ENCODE measurements at places on chromosomes 7 and 10. TPM values are rescaled to one million over a fixed set of nuclear protein-coding genes. Genes with fewer than 3 reads are reported as not detected.

DNA sequence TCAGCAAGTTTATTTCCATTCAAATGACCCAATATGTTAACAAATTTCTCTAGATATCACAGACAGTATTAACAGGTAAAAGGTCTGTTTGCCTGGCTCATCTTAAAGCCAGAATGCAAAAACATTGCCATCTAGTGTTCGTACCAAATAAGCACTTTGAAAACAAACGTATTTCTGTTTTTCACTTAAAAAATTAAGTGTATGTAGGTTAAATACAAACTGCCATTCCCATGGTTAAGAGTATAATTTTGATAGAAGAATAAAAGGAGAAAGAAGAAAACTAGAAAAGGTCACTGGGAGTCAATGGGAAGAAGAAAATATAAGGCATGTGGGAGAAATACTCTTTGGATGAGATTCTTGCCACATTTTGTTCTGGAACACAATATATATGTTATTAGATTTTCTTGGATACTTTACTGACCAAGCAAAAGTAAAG lies 51.0 kb downstream of the ORC5 start:
- DNase-seq, result no peak

GRCh38 chr7:128931965-128932861 lies 5.5 kb upstream of the IRF5 start:
- no peak for DNase-seq

DNA sequence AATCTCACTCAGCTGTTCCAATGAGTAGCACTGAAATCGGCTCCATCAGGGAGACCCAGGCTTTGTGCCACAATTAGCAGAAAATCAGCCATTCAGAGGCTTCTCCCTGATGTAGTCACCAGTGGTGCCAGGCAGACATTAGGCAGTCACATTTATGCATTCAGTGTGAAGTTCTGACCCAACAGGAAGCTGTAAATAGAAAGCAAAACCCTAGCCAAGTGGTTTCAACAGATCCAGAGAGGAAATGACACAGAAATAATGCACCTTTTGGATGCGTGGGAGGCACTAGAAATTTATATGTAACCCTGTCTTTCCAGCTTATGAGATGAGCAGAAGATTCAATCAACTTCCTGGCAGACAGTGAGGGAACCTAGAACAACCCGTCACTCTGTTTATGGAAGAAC lies 186.4 kb downstream of the PDE1C start:
- no peak for DNase-seq

- no peak for DNase-seq
These were observed 25.0 kb downstream of the ZNF365 start for GRCh38 chr10:62399211-62399610.

- DNase-seq, result no peak
These were observed 84.5 kb downstream of the CUX1 start for GRCh38 chr7:101901661-101902491.

- peak; percentile 26 for DNase-seq
These were observed 14.7 kb upstream of the MICALL2 start for GRCh38 chr7:1473864-1474512.

GRCh38 chr7:33753881-33754525 lies 151.3 kb upstream of the BMPER start:
- no peak for DNase-seq

DNA sequence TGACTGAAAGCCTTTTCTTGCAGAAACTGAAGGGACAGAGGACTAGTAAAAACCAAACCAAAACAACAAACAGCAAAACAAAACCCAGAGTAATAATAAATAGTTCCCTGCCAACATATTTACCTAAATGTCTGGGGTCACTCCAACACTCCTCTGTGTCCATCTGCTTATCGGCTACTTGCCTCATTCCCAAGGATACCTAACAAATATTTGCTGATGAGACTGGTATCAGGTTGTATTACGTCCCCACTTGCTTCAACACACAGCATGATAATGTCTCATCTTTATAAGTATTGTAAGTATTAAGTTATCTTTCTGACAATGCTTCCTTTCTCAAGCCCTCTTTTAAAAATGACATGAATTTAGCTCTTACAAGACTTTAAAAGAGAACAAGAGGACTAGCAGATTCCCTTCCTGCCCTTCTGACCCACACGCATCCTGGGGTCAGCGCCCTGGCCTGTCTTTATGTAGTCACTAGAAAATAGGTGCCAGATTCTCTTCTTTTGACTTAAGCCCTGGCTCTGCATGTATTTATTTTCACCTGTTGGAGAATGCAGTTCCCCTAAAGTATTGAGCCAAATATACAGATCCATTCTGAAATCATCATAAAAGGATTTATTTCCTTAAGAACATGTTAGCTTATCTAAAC lies 110.2 kb downstream of the SEM1 start:
- no peak for DNase-seq

GRCh38 chr10:83252596-83252995 lies 886.7 kb upstream of the GHITM start:
- no peak for DNase-seq

GRCh38 chr10:22252224-22252800 lies 34.5 kb upstream of the EBLN1 start:
- DNase-seq, result no peak

DNA sequence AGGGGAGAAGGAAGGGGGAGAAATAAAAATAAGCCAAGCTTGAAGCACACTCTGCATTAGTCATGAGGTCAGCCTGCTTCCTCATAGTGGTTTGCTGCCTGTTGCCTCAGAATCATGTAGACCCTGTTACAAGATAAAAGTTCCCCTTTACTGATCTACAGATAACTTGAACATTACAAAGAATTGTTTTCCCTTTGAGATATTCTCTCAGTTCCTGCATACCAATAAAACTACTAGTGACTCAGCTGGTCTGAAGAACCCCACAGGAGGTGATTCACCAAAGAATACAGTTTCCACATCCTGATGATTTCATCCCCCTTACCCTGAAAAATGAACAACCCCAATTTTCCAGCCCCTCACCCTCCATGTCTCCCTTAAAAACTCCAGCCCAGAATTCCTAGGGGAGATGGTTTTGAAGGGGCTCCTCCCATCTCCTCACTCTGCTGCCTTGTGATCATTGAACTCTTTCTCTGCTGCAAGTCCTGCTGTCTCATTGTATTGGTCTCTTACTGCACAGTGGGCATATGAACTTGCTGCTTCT lies 31.5 kb upstream of the NRP1 start:
- no peak for DNase-seq

- DNase-seq, result no peak
These were observed 244.5 kb upstream of the ANKRD30A start for GRCh38 chr10:36880898-36881297.

DNA sequence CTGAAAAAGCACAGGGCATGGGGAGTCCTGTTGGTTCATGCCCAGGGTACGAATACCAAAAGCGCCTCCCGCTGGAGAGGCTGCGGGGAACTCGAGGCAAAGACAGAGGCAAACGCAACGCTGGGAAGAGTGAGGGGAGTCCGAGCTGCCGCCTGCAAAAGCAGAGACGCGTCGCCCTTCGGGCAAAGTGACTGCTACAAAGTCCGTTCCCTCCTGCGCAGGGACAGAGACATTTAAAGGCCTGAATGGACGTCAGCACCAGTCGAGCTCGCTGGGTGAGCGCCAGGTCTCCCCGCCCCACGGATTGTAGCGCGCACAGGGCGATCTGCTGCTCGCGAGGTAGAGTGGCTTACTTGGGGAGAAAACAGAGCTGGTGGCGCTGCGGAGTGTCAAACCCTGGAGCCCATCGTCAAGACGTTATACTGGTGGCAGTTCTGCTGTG lies 732.8 kb downstream of the ZWINT start:
- DNase-seq, result no peak

GRCh38 chr10:59606551-59606961 lies 103.1 kb downstream of the SLC16A9 start:
- no peak for DNase-seq

- DNase-seq, result no peak
These were observed 75.6 kb downstream of the SLC37A3 start for GRCh38 chr7:140322759-140323158.

- DNase-seq, result no peak
These were observed 44.9 kb downstream of the BAMBI start for GRCh38 chr10:28722065-28722803.

- DNase-seq, result no peak
These were observed 240.3 kb downstream of the GATA3 start for GRCh38 chr10:8294779-8295178.

- DNase-seq, result no peak
These were observed 452.3 kb upstream of the GALNT17 start for GRCh38 chr7:70679661-70680060.

GRCh38 chr10:51046654-51047053 lies 27.6 kb upstream of the PRKG1 start:
- no peak for DNase-seq

DNA sequence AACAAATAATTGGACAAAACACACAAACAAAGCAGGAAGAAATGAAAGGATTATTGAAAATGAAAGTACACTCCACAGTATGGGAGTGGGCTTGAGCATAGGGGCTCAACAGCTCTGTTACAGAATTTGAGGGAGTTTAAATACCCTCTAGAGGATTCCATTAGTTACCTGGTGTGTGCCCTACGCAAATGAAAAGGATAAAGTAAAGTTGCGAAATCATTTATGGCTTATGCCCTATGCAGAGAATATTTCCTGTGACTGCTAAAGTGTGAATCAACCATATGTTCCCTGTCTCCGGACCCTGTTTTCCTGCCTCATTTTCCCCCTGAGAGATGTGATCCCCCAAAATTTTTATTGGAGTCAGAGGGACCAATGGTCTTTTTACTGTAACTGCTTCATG lies 634.6 kb upstream of the CNTNAP2 start:
- DNase-seq, result no peak

C10orf67 gene
- total RNA-seq, result not detected

LIPJ gene
- 0.19 TPM for total RNA-seq

GATAD1 gene
- 13.7 TPM for total RNA-seq

POU6F2 gene
- not detected for total RNA-seq

GPRIN2 gene
- 8.3 TPM for total RNA-seq
